Activated CD4-positive, alpha-beta T cell treated with anti-CD3 and anti-CD28 coated beads for 24 hours (primary cell): ENCODE measurements at places on chromosomes 3 and 15.

DNA sequence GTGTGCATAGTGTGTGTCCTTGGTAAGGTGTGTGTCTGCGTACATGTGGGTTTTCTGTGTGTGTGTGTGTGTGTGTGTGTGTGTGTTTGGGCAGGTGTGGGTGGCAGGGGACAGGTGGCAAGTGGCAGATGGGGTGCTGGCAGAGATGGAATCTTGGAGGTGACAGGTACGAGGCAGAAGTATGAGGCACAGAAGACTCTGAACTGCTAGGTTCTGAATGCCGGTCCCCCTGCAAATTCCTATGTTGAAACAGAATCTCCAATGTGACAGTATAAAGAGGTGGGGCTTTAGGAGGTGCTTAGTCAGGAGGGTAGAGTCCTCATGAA is 29.8 kb downstream of the SRPRB start:
- DNase-seq: no peak

- DNase-seq: no peak
These were observed 129.1 kb upstream of the UMPS start for GRCh38 chr3:124601190-124601589.

DNA sequence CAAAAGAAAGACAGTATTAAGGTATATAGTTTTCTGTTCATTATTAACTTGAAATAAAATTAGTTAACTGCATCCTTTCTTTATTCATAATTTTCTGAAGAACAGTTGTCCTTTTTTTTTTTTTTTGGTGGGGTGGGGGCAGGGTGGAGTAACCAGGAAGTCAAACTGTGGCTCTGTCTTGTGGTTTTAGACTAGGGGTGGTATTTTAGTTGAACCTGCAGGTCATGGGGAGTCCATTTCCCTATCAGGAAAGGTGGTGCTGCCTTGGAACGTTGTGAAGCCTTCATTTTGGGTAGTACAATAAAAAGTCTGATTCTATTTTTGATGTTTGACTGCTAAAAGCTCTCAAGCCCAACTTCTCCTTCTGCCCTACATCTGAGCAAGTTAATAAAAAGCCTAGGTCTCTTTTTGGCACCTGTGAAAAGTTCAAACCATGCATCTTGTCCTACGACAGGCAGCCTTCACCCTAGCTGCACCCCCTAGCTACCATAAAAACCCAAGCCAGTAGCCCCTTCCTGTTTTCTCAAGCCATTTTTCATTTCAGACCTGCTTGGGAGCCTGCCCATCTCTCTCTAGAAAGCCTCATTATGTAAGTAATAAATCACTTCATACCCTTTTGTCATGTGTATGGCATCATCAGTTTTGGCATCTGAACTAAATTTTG is 31.2 kb upstream of the RIOX2 start:
- no peak for DNase-seq

- DNase-seq: no peak
These were observed 17.9 kb downstream of the RIOX2 start for GRCh38 chr3:97954228-97954827.

DNA sequence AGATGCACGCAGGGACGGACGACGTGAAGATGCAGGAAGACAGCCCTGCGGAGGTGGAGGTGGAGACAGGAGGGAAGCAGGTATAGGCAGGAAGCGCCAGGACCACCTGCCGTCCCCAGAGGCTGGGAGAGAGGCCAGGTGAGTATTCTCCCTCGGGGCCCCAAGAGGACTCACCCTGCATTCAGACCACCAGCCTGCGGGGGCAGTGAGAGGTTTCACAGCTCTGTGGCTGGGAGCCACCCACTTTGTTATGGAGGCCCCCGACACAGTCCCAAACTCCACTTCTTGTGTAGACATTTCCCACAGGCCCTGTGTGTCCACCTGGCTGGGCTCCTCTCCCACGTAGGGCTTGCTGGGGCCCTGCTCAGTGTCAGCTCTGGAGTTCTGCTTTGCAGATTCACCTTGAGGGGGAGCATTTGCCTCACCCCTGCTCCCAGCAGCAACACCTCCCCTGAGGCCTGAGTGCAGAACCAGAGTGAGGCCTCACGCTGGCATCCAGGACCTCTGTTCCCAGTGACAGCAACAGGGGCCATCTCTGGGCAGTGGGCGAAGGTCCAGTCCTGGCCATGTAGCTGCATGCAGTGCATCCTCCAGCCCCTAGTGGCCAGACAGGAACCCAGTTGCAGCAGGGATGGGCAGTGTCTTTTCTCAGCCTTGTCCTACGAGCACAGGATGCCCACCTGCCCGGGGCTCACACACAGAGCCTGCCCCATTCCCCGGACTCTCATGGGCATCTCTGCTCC is 119.4 kb upstream of the IQSEC1 start:
- no peak for DNase-seq

DNA sequence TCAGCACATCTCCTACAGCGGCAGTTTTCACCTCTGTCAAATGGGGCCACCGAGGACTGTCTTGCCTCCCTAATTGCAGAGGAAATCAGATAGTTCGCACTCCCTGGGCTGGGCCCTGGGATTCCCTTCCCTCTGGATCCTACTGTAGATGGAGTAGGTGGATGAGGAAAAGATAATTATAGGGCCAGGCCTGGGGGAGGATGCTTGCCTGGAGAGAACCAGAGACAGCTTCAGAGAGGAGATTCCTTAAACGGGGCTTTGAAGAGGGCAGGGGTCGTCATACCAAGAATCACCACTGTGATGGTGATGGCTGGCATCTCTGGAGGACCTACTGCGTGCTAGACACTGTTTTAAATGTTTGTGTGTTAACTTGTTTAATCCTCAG is 50.8 kb upstream of the SLC6A6 start:
- DNase-seq: no peak

DNA sequence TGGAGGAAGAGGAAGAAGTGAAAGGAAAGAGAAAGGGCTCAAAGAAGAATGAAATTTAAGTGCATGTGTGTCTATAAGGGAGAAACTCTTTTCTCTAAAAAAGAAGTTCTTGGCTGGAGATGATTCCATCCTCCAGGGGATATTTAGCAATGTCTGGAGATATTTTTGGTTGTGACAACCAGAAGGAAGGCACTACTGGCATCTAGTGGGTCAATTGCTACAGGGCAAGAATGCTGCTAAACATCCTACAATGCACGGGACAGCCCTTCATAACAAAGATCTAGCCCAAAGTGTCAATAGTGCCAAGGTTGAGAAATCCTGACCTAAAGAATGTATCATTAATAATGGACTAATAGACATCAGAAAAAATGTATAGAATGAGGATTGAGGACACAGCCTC is 57.4 kb upstream of the ST3GAL6 start:
- DNase-seq: no peak

GRCh38 chr15:92092289-92093105 is 239.0 kb downstream of the SLCO3A1 start:
- DNase-seq: no peak

DNA sequence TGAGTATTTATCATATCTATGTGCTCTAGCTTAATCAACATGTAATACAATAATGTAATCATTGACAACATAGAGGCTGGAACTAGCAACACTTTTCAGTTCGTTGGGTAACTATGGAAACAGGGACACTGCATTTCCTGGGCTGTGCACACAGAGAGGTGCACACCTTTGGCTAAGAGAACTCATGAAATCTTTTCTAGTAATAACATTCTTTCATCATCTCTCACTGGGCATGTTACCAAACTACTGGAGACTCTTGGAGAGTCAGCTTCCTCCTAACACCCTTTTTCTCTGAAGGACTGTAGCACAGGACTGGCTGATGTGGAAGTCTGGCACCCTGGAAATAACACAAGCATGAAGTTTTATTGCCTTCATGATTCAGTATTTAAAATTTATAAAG is 135.6 kb downstream of the KCNMB2 start:
- no peak for DNase-seq

GRCh38 chr3:50236484-50237132 is 604 bp downstream of the GNAI2 start:
- no peak for DNase-seq

DNA sequence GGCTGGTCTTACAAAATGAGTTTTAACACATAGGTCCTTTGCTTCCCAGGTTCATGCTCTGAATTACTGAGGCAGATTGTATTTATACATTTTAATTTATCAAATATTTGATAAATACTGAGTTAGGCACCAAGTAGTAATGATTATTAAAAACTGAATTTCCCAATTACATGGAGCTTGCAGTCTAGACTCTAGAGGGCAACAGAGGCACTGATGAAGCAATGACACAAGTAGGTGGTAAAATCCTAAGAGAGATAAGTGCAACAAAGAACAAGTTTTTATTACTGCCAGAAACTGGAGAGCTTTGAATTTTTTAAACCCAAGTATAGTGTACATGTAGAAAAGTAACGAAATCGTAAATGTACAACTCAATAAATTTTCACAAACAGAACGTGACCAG is 406.2 kb upstream of the RARB start:
- no peak for DNase-seq

- DNase-seq: no peak
These were observed 11.4 kb downstream of the SEMA3G start for GRCh38 chr3:52433328-52433995.

- no peak for DNase-seq
These were observed 156.7 kb downstream of the KLF13 start for GRCh38 chr15:31483053-31483985.

GRCh38 chr15:47184908-47185801 is 532.1 kb upstream of the SEMA6D start:
- DNase-seq: no peak

DNA sequence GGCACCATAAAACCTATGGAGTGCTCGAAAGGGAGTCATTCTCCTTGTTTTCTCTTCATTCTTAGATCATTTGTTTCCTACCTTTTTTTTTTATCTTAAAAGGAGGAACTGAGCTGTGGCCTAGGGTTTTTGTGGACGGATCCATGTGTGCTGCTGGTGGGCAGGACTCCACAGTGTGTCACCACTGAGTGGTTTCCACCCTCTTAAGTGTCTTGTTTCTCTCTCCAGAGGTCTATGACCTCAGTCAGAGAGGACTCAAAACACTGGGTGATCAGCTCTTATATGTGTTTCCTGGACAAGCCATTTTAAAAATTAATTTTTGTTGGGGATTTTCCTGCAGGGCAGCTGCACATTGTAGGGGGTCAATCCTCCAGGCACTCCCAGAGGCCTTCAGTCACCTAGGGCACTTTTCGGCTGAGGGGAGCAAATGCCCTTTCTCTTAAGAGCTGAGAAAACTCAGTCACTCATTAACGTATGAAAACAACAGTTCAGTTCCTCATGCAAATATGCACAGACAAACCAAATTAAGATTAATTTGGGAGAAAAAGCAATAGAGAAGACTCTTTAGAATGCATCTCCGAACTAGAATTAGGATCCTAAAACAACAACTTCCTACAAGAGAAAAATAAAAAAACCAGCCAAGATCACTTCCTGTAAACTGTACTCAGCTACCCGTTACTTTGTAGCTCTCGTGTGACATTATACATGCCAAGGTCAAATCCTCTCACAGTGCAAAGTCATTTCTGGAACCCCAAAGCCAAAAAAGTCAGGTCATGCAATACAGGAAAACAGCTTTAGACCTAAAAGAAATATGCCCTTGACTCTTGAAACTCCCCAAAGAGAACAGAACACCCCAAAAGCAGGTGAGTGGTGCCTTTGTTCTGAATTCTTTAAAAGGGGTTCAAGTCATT is 27.6 kb upstream of the FAM3D start:
- DNase-seq: no peak

DNA sequence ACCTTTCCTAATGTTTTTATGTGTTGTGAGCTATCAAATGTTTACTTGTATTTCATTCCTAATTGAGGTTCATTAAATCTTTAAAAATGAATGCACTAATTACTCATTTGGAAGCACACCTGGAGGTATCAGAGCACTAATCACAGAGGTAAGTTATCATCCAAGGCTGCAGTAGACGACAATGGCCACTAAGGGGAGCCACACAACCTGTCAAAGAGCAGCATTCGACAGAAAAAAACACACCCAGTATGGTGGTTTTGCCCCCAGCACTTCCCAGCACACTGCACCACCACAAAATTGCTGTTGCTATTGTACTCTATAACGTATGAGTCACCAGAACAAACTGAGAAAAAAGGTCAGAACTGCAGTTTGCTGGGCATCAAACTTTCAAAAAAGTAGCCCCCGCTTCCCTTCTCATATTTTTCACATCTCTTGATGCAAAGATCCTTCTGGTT is 205.9 kb upstream of the IGF1R start:
- DNase-seq: no peak

GRCh38 chr3:71684757-71685386 is 40.3 kb downstream of the EIF4E3 start:
- DNase-seq: no peak

- no peak for DNase-seq
These were observed 521.7 kb upstream of the MCTP2 start for GRCh38 chr15:93709708-93710107.

DNA sequence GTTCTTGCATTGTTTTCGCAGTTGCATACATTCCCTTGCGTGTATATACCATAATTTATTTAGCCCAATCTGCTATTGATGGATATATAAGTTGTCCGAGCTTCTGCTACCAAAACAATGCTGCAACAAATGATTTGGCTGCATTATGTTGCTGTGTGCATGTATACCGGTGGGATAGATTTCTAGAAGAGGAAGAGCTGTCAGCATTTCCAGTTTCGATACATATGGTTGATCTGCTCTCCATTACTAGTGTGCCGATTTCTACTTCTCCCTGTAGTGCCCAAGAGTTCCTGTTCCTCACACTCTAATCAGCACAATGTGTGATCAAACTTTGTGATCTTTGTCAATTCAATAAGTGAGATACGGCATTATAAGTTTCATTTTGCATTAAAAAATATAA is 92.8 kb upstream of the NMNAT3 start:
- no peak for DNase-seq

GRCh38 chr3:32340039-32340438 is 51.6 kb upstream of the CMTM7 start:
- DNase-seq: no peak

- no peak for DNase-seq
These were observed 922 bp downstream of the RAB11A start for GRCh38 chr15:65869954-65870871.

GRCh38 chr3:47533481-47533880 is 20.0 kb upstream of the ELP6 start:
- DNase-seq: no peak

DNA sequence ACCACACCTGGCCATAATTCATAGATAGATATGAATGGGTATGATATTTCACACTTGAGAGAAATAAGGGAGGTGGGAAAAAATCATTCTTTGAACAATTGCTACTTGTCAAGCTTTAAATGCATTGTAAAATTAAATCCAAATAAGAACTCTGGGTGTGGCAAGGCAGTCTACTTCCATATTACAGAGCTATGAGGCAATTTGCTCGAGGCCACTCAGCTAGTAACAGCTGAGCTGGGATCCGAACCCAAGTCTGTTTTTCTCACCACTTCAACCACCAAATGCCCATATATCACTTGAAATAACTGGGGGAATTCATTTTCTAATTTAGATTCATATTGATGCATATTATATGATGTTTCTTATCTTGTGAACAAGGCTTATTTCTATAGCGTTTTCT is 482.2 kb upstream of the ADAMTS9 start:
- DNase-seq: no peak

- DNase-seq: no peak
These were observed 44.3 kb upstream of the EIF1B start for GRCh38 chr3:40265181-40265580.

GRCh38 chr3:148948913-148949657 is 42.3 kb upstream of the GYG1 start:
- no peak for DNase-seq

- no peak for DNase-seq
These were observed 464.9 kb downstream of the MFSD1 start for GRCh38 chr3:159266779-159267178.

- DNase-seq: no peak
These were observed 199.6 kb downstream of the SLC9A9 start for GRCh38 chr3:143648708-143649107.
